ENCODE measurements at places on chromosomes 6 and 20.
A peak's percentile ranks its signal among the peaks of the same experiment; 100 is the strongest.

GRCh38 chr6:414447-414846 lies 22.9 kb downstream of the IRF4 start:
- no peak for DNase-seq

- no peak for DNase-seq
Measured at GRCh38 chr6:26597821-26598220, 1.1 kb downstream of the ABT1 start.

- no peak for DNase-seq
Measured at GRCh38 chr6:76684875-76685274, 612.4 kb upstream of the IMPG1 start.

- no peak for DNase-seq
Measured at GRCh38 chr20:58870293-58871014, 17.9 kb downstream of the GNAS start.

GRCh38 chr20:50610212-50610718 lies 81.1 kb downstream of the RIPOR3 start:
- no peak for DNase-seq

- no peak for DNase-seq
Measured at GRCh38 chr6:6591778-6592465, 3.4 kb downstream of the LY86 start.

GRCh38 chr20:38612751-38613515 lies 11.3 kb downstream of the ARHGAP40 start:
- DNase-seq: no peak

GRCh38 chr6:106778943-106779342 lies 149.6 kb downstream of the QRSL1 start:
- DNase-seq: no peak

GRCh38 chr6:32176476-32177182 lies 745 bp upstream of the AGPAT1 start:
- no peak for DNase-seq

GRCh38 chr6:105319331-105319730 lies 83.6 kb downstream of the PREP start:
- DNase-seq: no peak

- DNase-seq: no peak
Measured at GRCh38 chr20:820323-820953, 13.1 kb upstream of the FAM110A start.

- DNase-seq: no peak
Measured at GRCh38 chr6:151149793-151150192, 90.0 kb upstream of the AKAP12 start.

DNA sequence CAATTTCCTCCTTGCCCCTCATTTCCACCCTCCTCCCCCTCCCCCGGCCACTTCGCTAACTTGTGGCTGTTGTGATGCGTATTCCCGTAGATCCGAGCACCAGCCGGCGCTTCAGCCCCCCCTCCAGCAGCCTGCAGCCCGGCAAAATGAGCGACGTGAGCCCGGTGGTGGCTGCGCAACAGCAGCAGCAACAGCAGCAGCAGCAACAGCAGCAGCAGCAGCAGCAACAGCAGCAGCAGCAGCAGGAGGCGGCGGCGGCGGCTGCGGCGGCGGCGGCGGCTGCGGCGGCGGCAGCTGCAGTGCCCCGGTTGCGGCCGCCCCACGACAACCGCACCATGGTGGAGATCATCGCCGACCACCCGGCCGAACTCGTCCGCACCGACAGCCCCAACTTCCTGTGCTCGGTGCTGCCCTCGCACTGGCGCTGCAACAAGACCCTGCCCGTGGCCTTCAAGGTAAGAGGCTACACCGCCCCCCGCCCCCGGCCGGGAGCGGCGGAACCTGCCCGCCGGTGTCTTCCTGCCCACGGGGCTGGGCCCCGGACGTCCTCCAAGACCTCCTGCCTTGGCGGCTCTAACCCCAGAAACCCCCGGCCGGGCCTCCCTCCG lies 44.9 kb upstream of the SUPT3H start:
- peak; percentile 53 for DNase-seq

DNA sequence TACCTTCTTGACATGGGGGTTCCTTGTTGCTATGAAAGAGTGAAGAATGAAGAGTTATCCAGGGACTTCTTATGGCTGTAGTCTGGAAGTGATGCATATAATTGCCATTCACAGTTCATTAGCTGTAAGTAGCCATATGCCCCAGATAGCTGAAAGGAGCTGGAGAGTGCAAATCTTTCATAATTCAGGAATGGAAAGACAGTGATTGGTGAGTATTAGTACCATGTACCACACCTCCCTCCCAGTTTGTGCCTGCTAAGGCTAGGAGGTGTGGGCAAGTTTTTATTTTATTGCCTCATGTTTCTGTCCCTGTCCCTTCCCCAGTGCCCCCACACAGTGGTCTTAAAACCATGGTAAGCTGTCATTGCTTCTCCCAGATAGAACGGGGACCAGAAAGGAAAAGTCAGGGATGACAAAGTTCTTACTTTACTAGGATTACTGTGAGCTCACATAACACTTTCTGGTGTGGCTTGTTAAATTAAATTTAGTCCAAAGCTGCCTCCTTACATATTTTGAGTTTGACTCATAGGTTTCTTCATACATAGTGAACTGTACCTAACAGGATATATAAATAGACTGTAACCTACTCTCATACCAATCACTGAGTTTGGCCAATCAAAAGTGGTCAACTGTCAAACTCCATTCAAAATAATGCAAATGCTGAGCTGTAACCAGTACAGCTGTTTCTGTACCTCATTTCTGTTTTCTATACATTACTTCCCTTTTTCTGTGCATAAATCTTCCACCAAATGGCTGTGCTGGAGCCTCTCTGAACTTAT lies 119.4 kb downstream of the RFPL4B start:
- DNase-seq: no peak

- no peak for DNase-seq
Measured at GRCh38 chr20:44477151-44477550, 1.5 kb downstream of the TTPAL start.

- no peak for DNase-seq
Measured at GRCh38 chr20:21234324-21234723, 68.8 kb upstream of the XRN2 start.

- DNase-seq: no peak
Measured at GRCh38 chr20:24662752-24663365, 193.4 kb downstream of the SYNDIG1 start.

- no peak for DNase-seq
Measured at GRCh38 chr6:113854531-113855499, 2.3 kb upstream of the MARCKS start.

DNA sequence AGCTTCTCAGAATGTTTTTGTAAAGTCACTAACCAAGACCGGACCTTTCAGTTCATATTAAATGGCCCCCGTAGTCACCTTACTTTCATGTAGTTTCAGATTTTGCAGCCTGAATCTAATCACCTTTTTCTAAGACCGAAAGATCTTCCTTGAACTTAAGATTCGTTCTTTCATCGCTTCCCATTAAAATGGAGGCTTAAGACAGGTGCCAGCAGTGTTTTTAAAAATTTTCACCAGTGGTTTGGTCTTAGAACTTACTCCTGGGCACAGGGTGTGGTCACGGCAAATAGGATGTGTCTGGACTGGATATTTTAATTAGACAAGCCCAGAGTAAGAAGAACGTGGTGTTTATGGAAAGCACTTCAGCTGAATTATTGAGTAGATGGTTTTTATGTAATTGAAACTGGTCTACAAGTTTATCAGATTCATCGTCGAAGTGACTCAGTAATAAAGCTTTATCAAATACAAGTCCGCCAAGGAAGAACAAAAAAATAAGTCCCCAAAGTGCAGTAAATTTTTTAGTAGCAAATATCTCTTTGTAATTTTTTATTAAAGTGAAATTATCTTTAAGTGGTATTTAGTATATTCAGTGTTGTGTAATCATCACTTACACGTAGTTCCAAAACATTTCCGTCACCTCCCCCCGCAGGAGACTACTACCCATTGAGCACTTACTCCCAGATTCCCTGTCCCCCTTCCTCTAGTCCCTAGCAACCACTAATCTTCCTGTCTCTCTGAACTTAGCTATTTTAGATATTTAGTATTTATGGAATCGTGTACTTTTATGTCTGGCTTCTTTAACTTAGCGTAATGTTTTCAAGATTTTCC lies 868 bp downstream of the SRSF3 start:
- DNase-seq: no peak

GRCh38 chr6:22383016-22383415 lies 86.2 kb upstream of the PRL start:
- DNase-seq: no peak

- DNase-seq: no peak
Measured at GRCh38 chr6:42113936-42114636, 28.3 kb downstream of the C6orf132 start.

GRCh38 chr6:82881519-82881918 lies 184.1 kb downstream of the UBE3D start:
- no peak for DNase-seq

DNA sequence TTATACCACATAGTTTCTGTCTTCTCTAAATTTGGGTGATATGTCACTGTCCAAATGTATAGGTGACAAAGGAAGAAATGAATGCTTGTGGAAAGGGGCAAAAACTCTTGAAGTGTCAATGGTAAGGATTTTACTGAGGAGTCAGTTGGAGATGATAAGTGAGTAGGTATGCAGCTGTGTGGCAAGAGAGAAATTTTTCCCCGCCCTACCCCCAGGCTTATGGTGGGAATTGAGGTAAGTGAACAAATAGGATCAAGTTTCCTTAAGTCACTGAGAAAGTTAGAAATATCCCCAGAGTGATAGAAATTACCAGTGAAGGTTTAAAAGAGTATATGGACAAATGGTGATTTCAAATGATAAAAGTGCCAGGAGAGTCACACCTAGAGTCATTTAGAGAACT lies 11.8 kb downstream of the DSE start:
- DNase-seq: no peak

DNA sequence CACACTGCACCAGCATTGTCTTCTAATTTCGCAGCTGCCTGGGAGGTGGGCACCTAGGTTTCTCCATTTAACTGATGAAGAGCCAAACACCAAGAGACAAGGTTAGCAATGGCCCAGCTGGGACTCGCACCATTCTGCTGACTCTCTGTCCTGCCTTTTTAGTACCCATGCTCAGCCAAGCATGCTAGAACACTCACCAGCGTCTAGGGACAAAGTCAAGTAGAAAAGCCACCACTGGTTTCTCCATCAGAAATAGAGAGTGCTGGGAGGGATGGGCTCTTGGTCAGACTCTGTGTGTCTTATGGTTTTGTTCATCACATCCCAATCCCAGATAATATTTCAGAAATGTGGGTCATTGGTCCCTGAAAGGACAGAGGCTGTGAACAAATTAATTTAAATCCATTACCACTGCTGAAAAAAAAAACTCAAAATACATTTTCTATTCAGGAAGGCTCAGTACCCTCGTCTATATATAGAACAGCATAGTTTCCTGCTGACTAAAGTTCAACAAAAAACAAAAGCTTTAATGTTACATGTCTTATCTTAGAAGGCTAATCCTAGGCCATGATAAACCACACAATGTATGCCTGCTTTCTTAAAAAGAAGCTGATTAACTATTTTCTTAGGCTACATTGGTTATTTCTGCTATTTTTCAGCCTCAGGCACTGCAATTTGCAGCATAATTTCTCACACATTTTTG lies 111.0 kb downstream of the TBC1D7 start:
- no peak for DNase-seq

DNA sequence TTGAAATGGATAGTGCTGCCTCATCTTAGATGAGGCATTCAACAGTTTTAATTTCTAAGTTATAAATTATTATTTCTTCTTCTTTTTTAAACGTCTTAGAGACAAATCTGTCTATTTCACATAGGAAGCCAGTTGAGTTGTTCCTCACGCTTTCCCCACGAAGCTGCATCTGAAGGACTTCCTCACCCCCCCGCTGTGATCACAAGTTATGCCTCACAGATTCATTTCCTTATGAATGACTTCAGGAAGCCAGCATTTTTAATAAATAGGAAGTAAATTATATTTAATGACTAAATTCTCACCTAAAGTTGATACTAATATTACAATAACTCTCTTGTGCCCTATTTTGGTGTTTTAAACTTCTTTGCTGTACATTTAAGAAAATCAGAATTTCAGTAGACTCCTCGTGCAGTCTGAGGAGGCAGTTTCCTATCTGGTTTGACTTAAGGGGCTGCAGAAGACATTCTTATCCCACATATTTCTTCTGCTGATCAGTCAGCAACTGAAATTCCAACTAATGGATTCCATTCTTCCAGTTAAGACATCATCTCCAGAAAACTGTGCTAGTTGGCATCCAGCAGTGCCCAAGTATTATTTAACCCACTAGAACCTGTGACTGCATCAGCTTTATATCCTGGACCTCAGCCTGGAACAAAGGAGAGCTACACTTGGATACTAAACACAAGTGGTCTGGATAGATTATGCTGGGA lies 182.7 kb upstream of the CCN2 start:
- no peak for DNase-seq

GRCh38 chr6:63440057-63440456 lies 120.3 kb upstream of the LGSN start:
- no peak for DNase-seq

DNA sequence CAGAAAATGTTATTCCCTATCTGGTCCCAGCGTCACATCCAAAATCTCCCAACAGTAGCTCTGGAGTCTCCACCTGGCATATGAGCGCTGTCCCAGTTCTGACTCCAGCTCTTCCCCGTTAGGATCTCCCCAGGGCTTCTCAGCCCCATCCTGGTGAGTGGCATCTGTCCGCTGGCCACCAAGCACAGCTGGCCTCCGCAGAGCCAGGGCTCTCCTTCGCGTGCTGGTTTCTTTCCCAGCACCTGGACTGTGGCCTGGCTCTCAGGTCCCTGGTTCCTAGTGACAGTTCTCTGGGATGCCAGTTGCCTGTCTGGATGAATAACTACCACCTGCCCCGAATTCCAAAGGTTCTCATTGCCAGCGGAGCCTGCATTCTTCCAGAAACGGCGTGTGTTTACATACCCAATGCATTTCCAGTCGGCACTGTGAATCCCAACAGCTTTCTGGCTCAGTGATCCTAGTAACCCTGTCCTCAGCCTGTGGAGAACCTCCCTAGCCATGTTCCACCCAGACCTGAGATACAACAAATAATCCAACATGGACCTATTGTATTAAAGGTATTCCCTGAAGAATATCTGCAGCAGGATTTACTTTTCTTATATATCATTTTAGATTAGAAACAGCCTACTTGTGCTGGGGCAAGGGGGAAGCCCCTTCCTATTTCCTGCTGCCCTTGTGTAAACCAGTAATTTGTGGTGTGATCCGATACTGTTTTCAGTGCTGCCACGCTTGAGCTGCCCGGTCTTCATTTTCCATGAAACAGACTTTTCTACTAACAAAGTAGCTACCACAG lies 69.9 kb upstream of the PDE10A start:
- DNase-seq: no peak

GRCh38 chr20:39347626-39348025 lies 385.5 kb downstream of the DHX35 start:
- DNase-seq: no peak

DNA sequence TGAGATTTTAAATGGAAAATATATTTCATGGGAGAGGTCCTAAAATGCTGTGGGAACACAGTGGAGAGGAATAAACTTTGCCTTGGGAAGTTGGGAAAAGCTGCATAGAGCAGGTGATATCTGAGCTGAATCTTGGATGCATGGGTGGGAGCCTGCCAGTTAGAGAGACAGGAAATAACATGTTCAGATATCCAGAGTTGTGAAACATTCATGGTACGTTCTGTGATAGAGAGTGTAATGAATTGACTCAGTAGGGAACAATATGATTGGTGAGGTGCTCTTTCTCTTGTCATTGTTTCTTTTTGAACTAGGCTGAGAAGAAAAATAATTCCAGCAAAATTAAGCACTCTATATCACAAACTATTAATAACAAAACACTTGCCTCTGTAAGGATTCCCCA lies 72.8 kb downstream of the RPS12 start:
- no peak for DNase-seq

Data from activated T-helper 9 cell treated with anti-CD3 and anti-CD28 coated beads, Interleukin-2, amount 50 U/mL, for 16 hours (primary cell).